ENCODE measurements at places on chromosomes 4 and X. TPM values are rescaled to one million over a fixed set of nuclear protein-coding genes. Genes with fewer than 3 reads are reported as not detected.

Gene CNGA1
- 0.73 TPM for total RNA-seq

- no peak overlapping the region for H3K27ac ChIP-seq
- no peak overlapping the region for H3K4me3 ChIP-seq
- H3K27me3 ChIP-seq: no peaks in the 10 kb centered on the region
- H3K4me1 ChIP-seq: no peaks in the 10 kb centered on the region
- H3K36me3 ChIP-seq: no peaks in the 10 kb centered on the region
These were observed 426.8 kb upstream of the CNKSR2 start for GRCh38 chrX:20947411-20947912.

Gene CXCL10
- 3.4 TPM for total RNA-seq

- H3K4me3 ChIP-seq: no peak overlapping the region
- H3K36me3 ChIP-seq: no peaks in the 10 kb centered on the region
- no peak overlapping the region for H3K27ac ChIP-seq
- H3K27me3 ChIP-seq: no peaks in the 10 kb centered on the region
These were observed 102.0 kb upstream of the USP38 start for GRCh38 chr4:143082701-143083100.

Gene ENPP6
- total RNA-seq: 0.21 TPM

- H3K27ac ChIP-seq: no peak overlapping the region
- no peak for DNase-seq
- no peaks in the 10 kb centered on the region for H3K36me3 ChIP-seq
- no peaks in the 10 kb centered on the region for H3K27me3 ChIP-seq
These were observed 134.0 kb upstream of the SMAD1 start for GRCh38 chr4:145347684-145348083.

Gene GAGE12H
- total RNA-seq: not detected

Gene TET2
- total RNA-seq: 19.1 TPM

- no peaks in the 10 kb centered on the region for H3K27me3 ChIP-seq
- H3K27ac ChIP-seq: no peak overlapping the region
- DNase-seq: no peak
- no peak overlapping the region for H3K4me3 ChIP-seq
These were observed 195.8 kb downstream of the PDGFC start for GRCh38 chr4:156775813-156776212.

Gene SOD3
- 236 TPM for total RNA-seq

Gene FANCB
- total RNA-seq: 2.5 TPM

Gene ARSJ
- total RNA-seq: 23.5 TPM

Gene EGFL6
- total RNA-seq: 36.7 TPM

Gene TMEM154
- total RNA-seq: 6.7 TPM
